ENCODE measurements at places on chromosomes 16 and 17. TPM values are rescaled to one million over a fixed set of nuclear protein-coding genes. Genes with fewer than 3 reads are reported as not detected.

CES3 gene
- 0.13 TPM for total RNA-seq

CPNE7 gene
- 41.7 TPM for total RNA-seq

C17orf50 gene
- not detected for total RNA-seq

HIGD1B gene
- not detected for total RNA-seq

MYCBPAP gene
- 1.2 TPM for total RNA-seq

USP6 gene
- total RNA-seq: 0.15 TPM

- peaks cover 17% of the 10 kb centered on the region for H3K27me3 ChIP-seq
- H3K4me1 ChIP-seq: no peaks in the 10 kb centered on the region
- H3K27ac ChIP-seq: no peak overlapping the region
- no peaks in the 10 kb centered on the region for H3K36me3 ChIP-seq
- no peak overlapping the region for H3K4me3 ChIP-seq
Measured at GRCh38 chr16:61671161-61671560, 365.1 kb downstream of the CDH8 start.

DNA sequence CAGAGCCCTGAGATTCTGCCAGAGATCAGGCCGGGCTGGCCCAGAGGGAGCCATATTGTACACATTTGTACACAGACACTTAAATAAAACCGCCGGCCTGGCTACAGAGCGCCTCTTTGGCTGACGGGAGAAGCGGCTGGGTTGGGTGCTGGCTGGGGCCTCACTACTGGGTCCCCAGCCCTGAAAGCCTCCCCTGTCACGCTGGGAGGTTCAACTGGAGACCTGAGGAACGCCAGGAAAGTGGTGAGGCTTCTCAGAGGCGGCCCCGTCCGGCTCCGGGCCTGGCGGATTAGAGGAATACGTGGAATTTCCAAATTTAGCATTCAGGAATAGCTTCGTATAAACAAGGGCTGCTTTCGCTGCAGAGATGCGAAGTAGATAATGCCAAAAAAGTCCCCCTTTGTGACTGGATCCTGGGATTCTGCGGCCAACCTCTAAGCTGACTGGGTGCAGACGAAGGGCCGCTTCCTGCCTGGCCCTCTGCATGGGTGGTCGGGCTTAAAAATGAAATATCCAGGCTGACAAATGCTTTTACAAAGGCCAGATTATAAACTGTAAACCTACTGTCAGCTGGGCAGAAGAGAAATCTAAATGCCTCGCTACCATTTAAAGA, 252.4 kb downstream of the IRF8 start:
- H3K4me1 ChIP-seq: no peaks in the 10 kb centered on the region
- H3K27me3 ChIP-seq: peaks cover 56% of the 10 kb centered on the region
- no peak overlapping the region for H3K27ac ChIP-seq
- H3K36me3 ChIP-seq: no peaks in the 10 kb centered on the region

DNA sequence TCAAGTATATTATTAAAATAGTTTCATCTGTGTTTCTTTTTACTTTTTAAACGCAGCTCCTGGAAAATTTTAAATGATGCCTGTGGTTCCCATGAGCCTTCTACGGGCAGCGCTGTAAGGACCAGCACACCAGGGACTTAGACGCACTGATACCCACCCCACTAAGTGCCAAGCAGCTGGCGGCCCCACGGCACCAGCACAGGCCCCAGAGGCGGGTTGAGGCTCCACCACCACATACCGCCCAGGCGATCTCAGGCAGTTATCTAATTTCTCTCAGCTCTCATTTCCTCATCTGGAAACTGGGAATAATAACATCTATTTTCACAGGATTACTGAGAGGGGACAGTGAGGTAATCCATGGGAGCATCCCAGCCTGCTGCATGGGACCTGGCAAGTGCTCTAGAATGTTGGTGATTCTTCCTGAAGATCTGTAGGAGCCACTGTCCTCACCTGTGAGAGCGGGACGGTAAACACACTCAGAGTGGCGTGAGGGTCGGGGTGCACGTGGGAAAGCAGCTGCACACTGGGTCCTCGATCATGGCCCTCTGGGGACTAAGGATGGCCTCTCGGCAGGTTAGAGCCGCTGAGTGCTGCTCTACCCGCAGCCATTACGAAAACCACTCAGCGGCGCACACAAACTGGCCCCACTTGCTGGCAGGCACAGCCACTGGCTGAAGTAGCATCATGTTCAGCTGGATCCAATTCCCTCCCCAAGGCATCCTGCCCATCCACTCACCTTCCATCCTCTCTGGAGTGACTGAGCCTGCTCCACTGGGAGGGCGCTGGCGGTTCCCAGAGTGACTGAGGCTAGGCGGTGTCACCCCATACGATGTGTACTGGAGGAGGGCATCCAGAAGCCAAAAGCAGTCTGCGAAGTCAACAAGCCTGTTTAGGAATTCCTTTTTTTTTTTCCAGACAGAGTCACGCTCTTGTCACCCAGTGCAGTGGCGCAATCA, 17.6 kb upstream of the SLC38A8 start:
- no peak overlapping the region for H3K27ac ChIP-seq
- peaks cover 38% of the 10 kb centered on the region for H3K36me3 ChIP-seq
- H3K4me1 ChIP-seq: peaks cover 4% of the 10 kb centered on the region
- H3K27me3 ChIP-seq: no peaks in the 10 kb centered on the region
- DNase-seq: no peak

GRCh38 chr17:44262654-44263225, 5.2 kb downstream of the SLC4A1 start:
- H3K36me3 ChIP-seq: no peaks in the 10 kb centered on the region
- no peak overlapping the region for H3K4me3 ChIP-seq
- DNase-seq: no peak

GRCh38 chr17:58614859-58615459, 76.9 kb downstream of the TEX14 start:
- peaks cover 2% of the 10 kb centered on the region for H3K36me3 ChIP-seq
- no peak overlapping the region for H3K27ac ChIP-seq
- peaks cover 5% of the 10 kb centered on the region for H3K4me1 ChIP-seq
- no peaks in the 10 kb centered on the region for H3K27me3 ChIP-seq
- no peak for DNase-seq

DNA sequence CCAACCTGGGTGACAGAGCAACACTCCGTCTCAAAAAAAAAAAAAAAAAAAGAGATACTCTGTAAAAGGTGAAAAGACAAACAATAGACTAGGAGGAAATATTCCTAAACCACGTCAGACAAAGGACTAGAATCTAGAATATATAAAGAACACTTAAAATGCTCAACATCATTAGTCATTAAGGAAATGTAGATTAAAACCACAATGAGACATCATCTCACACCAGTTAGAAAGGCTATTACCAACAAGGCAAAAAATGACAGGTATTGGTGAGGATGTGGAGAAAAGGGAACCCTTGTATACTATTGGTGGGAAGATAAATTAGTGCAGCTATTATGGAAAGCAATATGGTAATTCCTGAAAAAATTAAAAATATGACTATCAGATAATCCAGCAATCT, 903.1 kb upstream of the SOX9 start:
- H3K27ac ChIP-seq: no peak overlapping the region
- no peaks in the 10 kb centered on the region for H3K27me3 ChIP-seq
- H3K4me1 ChIP-seq: peaks cover 3% of the 10 kb centered on the region
- H3K36me3 ChIP-seq: no peaks in the 10 kb centered on the region
- H3K4me3 ChIP-seq: no peak overlapping the region

- H3K27me3 ChIP-seq: peaks cover 77% of the 10 kb centered on the region
- peaks cover 3% of the 10 kb centered on the region for H3K36me3 ChIP-seq
- peak within 1 kb of the TSS; percentile 66 for H3K27ac ChIP-seq
- H3K4me1 ChIP-seq: peaks cover 44% of the 10 kb centered on the region
- H3K4me3 ChIP-seq: peak within 1 kb of the TSS; percentile 55
- no peak for DNase-seq
Measured at GRCh38 chr17:36937001-36937958, at the start of gene LHX1. LHX1 (plus strand) TSS chr17:36937475; CDS start chr17:36938198, 723 bp downstream.

- no peak for DNase-seq
- peaks cover 2% of the 10 kb centered on the region for H3K36me3 ChIP-seq
- H3K4me3 ChIP-seq: no peak overlapping the region
- peak overlapping the region; percentile 77 for H3K27ac ChIP-seq
Measured at GRCh38 chr17:27778183-27778582, 22.1 kb downstream of the NOS2 start.

- peaks cover 9% of the 10 kb centered on the region for H3K27me3 ChIP-seq
- DNase-seq: no peak
- H3K27ac ChIP-seq: no peak overlapping the region
- peaks cover 50% of the 10 kb centered on the region for H3K4me1 ChIP-seq
Measured at GRCh38 chr16:66923866-66924265, 1.5 kb downstream of the RRAD start.

DNA sequence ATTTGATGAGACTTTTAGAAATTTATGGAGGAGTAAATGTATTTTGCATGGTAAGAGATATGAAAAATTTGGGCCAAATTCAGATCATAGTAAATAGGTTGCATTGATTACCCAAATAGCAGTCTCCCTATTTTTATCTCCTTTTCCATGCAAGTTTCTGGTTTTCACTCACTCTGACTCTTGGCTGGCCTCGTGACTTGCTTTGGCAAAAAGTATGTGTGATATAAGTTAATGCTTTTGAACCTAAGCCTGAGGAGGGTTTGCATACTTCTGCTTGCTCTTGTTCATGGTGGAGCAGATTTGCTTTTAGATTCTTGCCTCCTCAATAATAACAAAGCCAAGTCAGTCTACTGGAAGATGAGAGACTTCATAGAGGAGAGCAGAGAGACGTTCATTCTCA, 1045.9 kb upstream of the CDH8 start:
- no peak overlapping the region for H3K27ac ChIP-seq
- H3K27me3 ChIP-seq: no peaks in the 10 kb centered on the region
- no peak overlapping the region for H3K4me3 ChIP-seq
- no peak for DNase-seq
